ENCODE measurements at places on chromosomes 4 and X.

DNA sequence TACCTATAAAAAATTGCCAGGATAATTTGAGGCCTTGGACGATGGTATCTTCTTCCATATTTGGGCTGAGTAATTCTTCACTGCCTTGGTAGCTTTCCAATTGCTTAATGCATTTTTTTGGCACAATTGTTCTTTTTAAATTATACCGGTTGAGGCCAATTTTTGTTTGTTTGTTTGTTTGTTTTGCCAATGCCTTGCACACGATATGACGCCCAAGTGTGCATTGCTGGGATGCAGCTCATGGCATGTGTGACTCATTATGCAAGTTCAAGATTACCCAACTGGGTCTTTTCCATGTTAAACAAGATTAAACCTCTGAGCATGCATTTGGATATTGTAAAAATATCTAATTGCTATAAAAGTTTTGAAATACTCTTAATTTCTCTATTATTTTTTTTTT lies 71.1 kb upstream of the KCNIP4 start:
- peak; percentile 10 for DNase-seq

DNA sequence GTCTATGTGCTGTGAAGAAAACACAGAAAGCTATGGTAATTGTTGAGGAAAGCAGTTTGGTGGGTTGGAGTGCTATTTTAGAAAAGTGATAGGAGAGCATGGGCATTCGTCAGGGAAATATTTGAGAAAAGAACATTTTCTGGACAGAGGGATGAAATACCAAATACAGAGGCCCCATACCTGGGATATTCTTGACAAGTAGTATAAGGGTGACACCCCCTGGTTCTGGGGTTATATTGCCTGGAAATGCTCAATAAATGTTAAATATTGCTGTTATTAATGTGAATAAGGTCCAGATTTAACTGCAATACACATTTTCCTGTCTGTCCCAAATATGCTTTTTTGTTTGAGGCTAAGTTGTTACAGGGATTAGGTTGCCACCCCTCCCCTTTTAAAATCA lies 42.9 kb downstream of the WWC2 start:
- DNase-seq, result no peak

GRCh38 chrX:133544115-133544514 lies 128.8 kb upstream of the GPC4 start:
- peak; percentile 51 for DNase-seq

- DNase-seq, result no peak
Measured at GRCh38 chrX:97311066-97311778, 427.5 kb downstream of the RPA4 start.

Data from AG20443 (cell line).